ENCODE measurements at places on chromosomes 13 and 19. TPM values are rescaled to one million over a fixed set of nuclear protein-coding genes. Genes with fewer than 3 reads are reported as not detected.

The TMEM238 gene
- not detected for total RNA-seq

The PSG7 gene
- not detected for total RNA-seq

The ZNF709 gene
- 1.9 TPM for total RNA-seq

The NOVA2 gene
- total RNA-seq = not detected

The PRR22 gene
- total RNA-seq = under 0.01 TPM

The OR7D2 gene
- total RNA-seq = 0.43 TPM

The CRB3 gene
- total RNA-seq = 0.43 TPM

The UBE2L5 gene
- not detected for total RNA-seq

The PSG1 gene
- total RNA-seq = 11.2 TPM

The ZNF506 gene
- total RNA-seq = 7.7 TPM

The PRTN3 gene
- not detected for total RNA-seq

The KRTDAP gene
- total RNA-seq = not detected

The CEACAM3 gene
- not detected for total RNA-seq

The NLRP4 gene
- not detected for total RNA-seq

The FFAR1 gene
- not detected for total RNA-seq

The TDRD12 gene
- total RNA-seq = 1.3 TPM

The KLK11 gene
- not detected for total RNA-seq

The DAND5 gene
- total RNA-seq = not detected

The ZNF98 gene
- total RNA-seq = not detected

The ZFR2 gene
- total RNA-seq = not detected

The SH2D3A gene
- total RNA-seq = under 0.01 TPM

The ZNF534 gene
- total RNA-seq = not detected

The COG6 gene
- total RNA-seq = 67.4 TPM

The ZNF714 gene
- 13.8 TPM for total RNA-seq

The NEK5 gene
- total RNA-seq = under 0.01 TPM

The CDC34 gene
- total RNA-seq = 53.1 TPM

The RXFP2 gene
- total RNA-seq = not detected

The TPTE2 gene
- total RNA-seq = under 0.01 TPM

The CA11 gene
- 1.3 TPM for total RNA-seq

The ZNF234 gene
- total RNA-seq = 12.5 TPM

The CDX2 gene
- total RNA-seq = not detected

The PLIN5 gene
- total RNA-seq = not detected

The FGF14 gene
- under 0.01 TPM for total RNA-seq

The HIPK4 gene
- total RNA-seq = under 0.01 TPM

The SPRY2 gene
- 15.8 TPM for total RNA-seq

The NLRP9 gene
- total RNA-seq = not detected

The VAV1 gene
- total RNA-seq = not detected

The ZNF134 gene
- 21.2 TPM for total RNA-seq

The ONECUT3 gene
- not detected for total RNA-seq

The THSD1 gene
- 9.9 TPM for total RNA-seq

The ENOX1 gene
- 2.2 TPM for total RNA-seq

The RAB3D gene
- total RNA-seq = 9.1 TPM

The MAP3K10 gene
- total RNA-seq = 12.6 TPM

The KLF12 gene
- total RNA-seq = 12.6 TPM

The ZNF536 gene
- not detected for total RNA-seq

The COL4A2 gene
- total RNA-seq = 1,116 TPM
